Mucosa of descending colon (tissue), 3 donors: ENCODE measurements at places on chromosomes 3 and 15. TPM values are rescaled to one million over a fixed set of nuclear protein-coding genes. Genes with fewer than 3 reads are reported as not detected.

The TNNC1 gene
- total RNA-seq = 0.60 TPM

The WDR53 gene
- total RNA-seq = 7.5 TPM

The B2M gene
- 7,652 TPM for total RNA-seq

The VEPH1 gene
- 4.8 TPM for total RNA-seq

The THOC7 gene
- 63.7 TPM for total RNA-seq

The ARL14 gene
- total RNA-seq = 22.2 TPM

The PDCD10 gene
- 79.7 TPM for total RNA-seq

The ABCF3 gene
- total RNA-seq = 79.7 TPM

The SLC2A2 gene
- total RNA-seq = not detected

The CHST13 gene
- total RNA-seq = 5.7 TPM

The SOX14 gene
- not detected for total RNA-seq

The CMTM8 gene
- total RNA-seq = 3.5 TPM

The TRPC1 gene
- total RNA-seq = 2.0 TPM

The CNTN6 gene
- not detected for total RNA-seq

The PDZRN3 gene
- total RNA-seq = 18.5 TPM

The CHRFAM7A gene
- 1.4 TPM for total RNA-seq

The TM4SF1 gene
- 87.8 TPM for total RNA-seq

The SNX22 gene
- 0.29 TPM for total RNA-seq

The GPR87 gene
- not detected for total RNA-seq

The CASR gene
- 0.32 TPM for total RNA-seq

The EOMES gene
- 0.32 TPM for total RNA-seq

DNA sequence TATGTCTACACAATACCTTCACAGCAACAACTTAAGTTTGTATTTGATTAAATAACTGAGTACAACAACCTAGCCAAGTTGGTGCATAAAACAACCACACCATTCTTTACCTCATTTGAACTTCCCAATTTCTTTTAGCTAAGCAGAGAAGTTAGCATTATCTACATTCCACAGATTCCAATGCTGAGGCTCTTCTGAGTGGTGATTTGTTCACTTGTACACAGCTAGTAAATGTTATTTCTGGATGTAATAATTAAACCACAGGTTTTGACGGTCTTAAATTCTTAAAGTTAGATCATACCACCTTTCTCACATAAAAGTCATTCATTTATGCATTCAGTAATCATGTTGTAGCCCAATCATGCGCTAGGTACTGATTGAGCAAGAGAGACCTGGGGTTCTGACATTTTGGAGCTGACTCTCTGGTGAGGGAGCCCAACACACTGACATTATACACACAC, 102.5 kb downstream of the SST start:
- DNase-seq = no peak

DNA sequence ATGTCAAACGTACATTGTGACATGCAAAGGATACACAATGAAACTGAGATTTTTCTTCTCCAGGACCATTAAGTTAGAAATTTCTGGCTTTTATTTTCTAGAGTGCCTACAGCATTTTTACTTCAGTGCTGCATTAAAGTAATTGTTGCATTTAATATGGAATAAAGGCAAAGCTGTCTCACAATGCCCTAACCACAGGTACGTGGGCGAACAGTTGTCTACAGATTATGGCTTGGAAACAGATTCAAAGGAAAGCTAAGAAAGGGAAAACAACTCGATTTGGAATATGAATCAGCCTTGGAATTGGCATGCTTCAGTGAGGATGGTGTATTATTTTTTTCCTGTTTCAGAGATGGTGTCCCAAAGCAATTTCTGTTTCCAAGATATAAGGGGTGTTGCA, 79.1 kb upstream of the TUSC7 start:
- DNase-seq = no peak

DNA sequence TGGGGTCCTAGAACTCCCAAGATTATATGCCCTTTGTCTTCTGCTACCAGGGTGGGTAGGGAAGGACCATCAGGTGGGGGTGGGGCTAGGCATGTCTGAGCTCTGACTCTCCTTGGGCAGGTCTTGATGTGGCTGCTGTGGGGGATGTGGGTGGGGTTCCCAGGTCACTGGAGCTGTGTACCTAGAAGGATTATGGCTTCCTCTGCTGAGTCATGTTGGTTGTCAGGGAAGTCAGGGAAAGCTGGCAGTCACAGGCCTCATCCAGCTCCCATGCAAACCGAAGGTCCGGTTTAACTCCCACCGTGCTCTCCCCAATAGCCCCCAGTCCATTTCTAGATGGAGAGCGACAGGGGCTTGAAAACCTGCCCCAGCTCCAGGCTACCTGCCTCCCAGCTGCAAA, 35.2 kb downstream of the EID1 start:
- DNase-seq = no peak

DNA sequence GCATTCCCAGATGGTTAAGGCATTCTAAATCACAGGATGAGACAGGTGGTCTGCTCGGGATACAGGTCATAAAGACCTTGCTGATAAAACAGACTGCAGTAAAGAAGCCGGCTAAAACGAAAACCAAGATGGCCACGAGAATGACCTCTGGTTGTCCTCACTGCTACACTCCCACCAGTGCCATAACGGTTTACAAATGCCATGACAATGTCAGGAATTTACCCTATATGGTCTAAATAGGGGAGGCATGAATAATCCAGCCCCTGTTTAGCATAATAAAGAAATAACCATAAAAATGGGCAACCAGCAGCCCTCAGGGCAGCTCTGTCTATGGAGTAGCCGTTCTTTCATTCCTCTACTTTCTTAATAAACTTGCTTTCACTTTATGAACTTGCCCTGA, 151.1 kb downstream of the ZNF385D start:
- no peak for DNase-seq

GRCh38 chr3:136787349-136787748, 31.6 kb upstream of the SLC35G2 start:
- DNase-seq = no peak

GRCh38 chr15:20340931-20341661, 200.5 kb downstream of the GOLGA6L6 start:
- DNase-seq = no peak

DNA sequence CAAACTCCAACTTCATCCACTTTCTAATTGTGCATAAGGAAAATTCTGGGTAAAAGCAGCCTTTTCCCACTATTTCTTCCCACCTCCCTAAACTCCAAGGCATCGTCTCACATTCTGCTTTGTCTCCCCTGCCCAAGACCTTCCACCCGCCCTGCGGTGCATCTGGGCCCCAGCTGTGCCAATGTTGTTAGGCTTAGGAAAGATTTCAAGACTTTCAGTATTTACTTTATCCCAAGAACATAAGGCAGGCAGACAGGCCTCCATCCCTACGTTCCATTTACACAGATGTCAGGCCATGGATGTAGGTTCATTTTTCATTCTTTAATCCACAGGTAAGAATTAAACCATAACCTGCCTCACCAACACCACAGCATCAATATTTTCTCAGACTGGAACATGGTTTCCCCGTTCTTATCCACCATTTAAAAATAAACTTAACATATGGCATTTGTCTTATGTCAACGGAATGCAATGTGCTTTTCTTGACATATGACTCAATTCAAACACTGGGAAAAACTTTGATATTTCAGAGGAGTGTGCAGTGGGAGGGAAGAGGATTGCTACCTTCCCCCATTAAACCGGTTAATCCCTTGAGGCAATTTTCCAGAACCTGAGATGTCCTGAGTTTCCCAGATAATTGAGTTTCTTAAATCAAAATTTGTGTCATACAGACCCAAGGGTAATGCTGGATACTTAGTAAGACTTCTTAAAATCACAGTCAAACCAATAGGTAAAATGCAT, 238.0 kb upstream of the LRIG1 start:
- no peak for DNase-seq

- no peak for DNase-seq
These were observed 64.0 kb upstream of the TTBK2 start for GRCh38 chr15:42984493-42985034.

- DNase-seq = no peak
These were observed 43.8 kb downstream of the NCEH1 start for GRCh38 chr3:172666873-172667694.

GRCh38 chr3:196942915-196943277, 568 bp upstream of the NCBP2 start:
- peak; percentile 68 for DNase-seq

DNA sequence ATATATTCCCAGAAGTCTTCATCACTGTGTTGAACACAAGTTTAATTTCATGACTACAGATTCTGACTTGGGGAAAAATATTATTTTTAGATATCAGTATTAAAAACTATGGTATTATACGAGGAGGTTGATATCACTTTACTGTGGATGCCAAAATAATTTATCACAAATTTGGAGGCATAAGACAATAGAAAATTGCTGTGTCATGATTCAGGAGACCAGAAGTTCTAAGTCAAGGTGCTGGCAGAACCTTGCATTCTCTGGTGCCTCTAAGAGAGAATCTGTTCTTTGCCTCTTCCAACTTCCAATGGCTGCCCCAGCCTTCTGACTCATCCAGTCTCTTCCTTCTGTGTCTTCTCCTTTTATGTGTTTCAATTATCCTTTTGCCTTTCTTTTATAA, 325.0 kb upstream of the CNTN4 start:
- DNase-seq = no peak

DNA sequence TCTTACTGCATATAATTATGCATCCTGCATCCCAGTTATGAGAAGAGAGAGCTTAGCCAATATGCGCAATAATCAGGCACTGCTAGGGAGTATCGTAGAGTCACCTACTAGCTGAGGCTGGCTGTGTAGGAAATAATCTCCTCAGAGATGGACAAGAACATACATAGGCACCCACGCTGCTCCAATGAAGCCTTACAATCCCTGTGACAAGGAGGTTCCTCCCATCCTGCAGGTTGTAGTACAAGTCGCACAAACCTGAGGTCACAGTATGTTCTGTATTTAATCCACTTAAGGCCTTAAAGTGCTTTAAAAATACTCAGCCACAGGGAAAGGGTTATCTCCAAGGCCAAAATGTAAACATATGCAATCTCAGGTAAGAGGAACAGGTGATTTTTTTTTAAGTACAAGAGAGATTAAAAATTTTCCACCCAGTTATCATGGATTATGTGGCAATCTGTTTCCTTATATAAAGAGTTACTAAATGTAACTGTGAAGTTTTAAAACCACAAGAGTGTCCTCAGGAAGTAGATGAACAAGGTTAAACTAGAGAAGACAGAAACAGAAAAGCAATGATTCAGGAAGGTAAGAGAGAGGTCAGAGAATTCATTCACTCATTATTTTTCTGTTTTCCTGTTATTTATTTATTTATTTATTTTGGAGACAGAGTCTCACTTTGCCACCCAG, 7.5 kb upstream of the COLQ start:
- DNase-seq = no peak

- DNase-seq = no peak
These were observed 331.5 kb upstream of the SLCO3A1 start for GRCh38 chr15:91521996-91522395.

DNA sequence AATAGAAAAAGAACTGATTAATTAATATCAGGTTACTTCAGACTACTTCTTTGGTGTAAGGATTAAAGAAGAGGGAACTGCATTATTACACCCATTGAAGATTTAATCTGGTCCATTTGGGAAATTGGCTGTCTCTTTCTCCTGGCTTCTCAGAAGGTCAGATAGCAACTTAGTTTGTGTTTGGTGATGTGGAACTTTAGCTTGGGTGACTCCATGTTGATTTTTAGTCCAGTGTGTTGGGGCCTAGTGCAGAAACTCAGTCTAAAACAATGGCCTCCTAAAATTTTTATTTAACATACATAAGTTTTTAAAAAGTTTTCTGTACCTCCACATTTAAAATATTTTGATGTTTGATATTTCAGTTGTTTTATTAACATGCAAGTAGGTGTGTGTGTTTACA, 27.6 kb upstream of the GPD1L start:
- no peak for DNase-seq

- DNase-seq = no peak
These were observed 70.8 kb downstream of the PPP2R3A start for GRCh38 chr3:136036306-136036705.

DNA sequence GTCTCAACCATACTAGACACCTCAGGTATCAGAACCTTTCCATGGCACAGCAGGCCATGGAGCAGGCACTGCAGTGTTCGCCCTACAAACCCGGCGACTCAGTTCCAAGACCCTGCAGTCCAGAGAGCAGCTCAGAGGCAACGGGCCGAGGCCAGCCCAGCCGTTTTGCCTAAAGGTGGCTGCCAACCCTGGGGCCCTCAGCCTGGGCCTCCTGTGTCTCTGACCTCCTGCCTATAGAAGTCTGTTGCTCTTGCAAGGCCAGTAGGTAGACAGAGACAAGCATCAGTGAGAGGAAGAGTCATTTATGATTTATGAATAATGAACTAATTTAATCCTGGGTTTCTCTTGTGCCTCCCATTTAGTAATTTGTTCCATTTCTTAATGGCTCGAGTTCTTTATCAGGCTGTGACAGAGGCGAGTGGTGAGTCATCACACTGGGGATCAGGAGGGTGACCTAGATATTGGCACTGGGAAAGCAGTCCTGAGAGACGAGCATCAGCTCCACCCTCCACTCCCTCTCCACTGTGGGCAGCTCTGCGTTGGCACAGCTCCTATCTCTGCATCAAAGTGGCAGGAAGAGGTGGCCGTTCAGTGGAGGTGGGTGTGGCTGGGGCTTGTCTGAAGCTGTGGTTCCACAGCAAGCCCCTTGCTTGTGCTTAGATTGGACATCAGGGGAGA, 79.8 kb downstream of the ABHD5 start:
- DNase-seq = peak; percentile 68

GRCh38 chr3:14770591-14770990, 48.2 kb upstream of the FGD5 start:
- no peak for DNase-seq

- no peak for DNase-seq
These were observed 19.5 kb upstream of the COMMD2 start for GRCh38 chr3:149771652-149772271.

DNA sequence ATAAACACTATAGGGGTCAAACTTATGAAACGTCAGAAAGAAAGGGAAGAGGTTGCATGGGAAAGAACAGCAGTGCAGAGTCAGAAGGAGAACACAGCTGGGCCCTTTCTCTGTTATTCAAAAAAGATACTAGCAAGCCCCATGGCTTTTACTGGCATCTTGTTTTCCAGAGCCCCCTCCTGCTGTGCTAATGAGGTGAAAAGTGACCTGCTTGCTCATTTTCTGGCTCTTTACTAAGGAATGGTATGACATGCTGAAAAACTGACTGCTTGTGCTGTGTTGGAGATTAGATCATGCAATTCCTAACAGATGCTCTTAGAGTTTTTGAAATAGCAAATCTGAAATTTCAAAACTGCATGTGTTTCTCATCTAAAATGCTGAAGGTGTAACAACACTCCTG, 541.6 kb upstream of the ALCAM start:
- no peak for DNase-seq

DNA sequence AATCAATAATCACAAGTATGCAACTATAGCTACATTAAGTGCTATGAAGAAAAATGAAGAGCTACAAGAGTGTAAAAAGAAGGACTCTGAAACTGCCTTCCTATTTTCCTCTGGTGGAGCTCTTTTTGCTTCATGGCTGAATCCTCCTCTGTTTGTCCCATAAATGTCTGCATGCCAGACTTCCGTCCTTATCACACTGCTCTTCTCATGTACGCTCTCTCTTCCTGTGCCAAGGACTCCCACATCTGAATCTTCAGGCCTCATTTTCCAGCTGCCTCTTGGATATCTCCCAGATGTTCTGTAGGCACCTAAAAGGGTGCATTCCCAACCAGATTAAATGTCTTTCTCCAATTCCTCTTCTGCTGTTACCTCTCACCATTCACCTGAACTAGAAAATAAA, 123.7 kb downstream of the MECOM start:
- no peak for DNase-seq

GRCh38 chr3:65356331-65357248, 668.8 kb upstream of the ADAMTS9 start:
- no peak for DNase-seq

- no peak for DNase-seq
These were observed 1.1 kb upstream of the LYSMD2 start for GRCh38 chr15:51738553-51738952.
